ENCODE measurements at places on chromosomes 4 and X.

DNA sequence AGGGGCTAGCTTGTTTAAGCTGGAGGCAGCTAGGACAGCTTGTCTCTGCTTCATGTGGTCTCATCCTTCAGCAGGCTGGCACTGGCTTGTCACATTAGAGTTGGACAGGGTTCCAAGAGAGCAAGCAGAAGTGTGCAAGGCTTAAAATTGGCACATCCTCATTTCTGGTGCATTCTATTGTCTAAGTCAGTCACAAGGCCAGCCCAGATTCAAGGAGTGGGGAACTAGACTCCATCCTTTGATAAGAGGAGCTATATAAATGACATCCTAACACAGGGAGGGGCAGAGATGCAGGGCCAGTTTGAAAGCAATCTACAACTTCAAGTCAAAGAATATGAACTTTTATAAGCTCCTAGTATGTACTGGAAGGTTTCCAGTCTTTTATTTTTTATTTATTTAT is 313.2 kb downstream of the PTTG2 start:
- DNase-seq, result no peak

GRCh38 chr4:1160351-1160750 is 12.0 kb downstream of the SPON2 start:
- no peak for DNase-seq

GRCh38 chrX:121581885-121582284 is 534.5 kb downstream of the GLUD2 start:
- DNase-seq, result no peak

- DNase-seq, result no peak
These were observed 52.6 kb downstream of the DDX53 start for GRCh38 chrX:23052324-23052723.

GRCh38 chr4:86608757-86609375 is 14.8 kb downstream of the PTPN13 start:
- no peak for DNase-seq

GRCh38 chr4:99102634-99103033 is 14.0 kb upstream of the ADH5 start:
- DNase-seq, result no peak

- no peak for DNase-seq
These were observed 12.8 kb upstream of the PPM1K start for GRCh38 chr4:88297212-88297516.
